ENCODE measurements at places on chromosomes 6 and 20. TPM values are rescaled to one million over a fixed set of nuclear protein-coding genes. Genes with fewer than 3 reads are reported as not detected.

Gene MCHR2
- 8.5 TPM for total RNA-seq

Gene PRDM13
- total RNA-seq, result not detected

Gene OOEP
- not detected for total RNA-seq

Gene TCF21
- total RNA-seq, result not detected

Gene DUSP15
- total RNA-seq, result 6.6 TPM

Gene SUMO4
- total RNA-seq, result 19.4 TPM

Gene EGFL8
- 5.9 TPM for total RNA-seq

Gene TRPC4AP
- total RNA-seq, result 70.1 TPM

Gene TAF4
- 23.5 TPM for total RNA-seq

Gene CFAP61
- total RNA-seq, result 3.1 TPM

Gene CCM2L
- 2.8 TPM for total RNA-seq

Gene ENTPD6
- 69.5 TPM for total RNA-seq

Gene LINC00237
- 2.8 TPM for total RNA-seq

Gene SLC4A11
- not detected for total RNA-seq

Gene MLN
- total RNA-seq, result not detected

Gene SEMG2
- total RNA-seq, result not detected

Gene DNAH8
- total RNA-seq, result under 0.01 TPM

Gene RSPO3
- 23.5 TPM for total RNA-seq

Gene ZC2HC1B
- total RNA-seq, result not detected

Gene SOX12
- 18.2 TPM for total RNA-seq

Gene NKX2-2
- total RNA-seq, result 0.31 TPM

Gene FHL5
- total RNA-seq, result 0.63 TPM

Gene KCNB1
- 14.4 TPM for total RNA-seq

Gene CDK19
- 78.9 TPM for total RNA-seq

Gene TCP11
- 0.63 TPM for total RNA-seq

Gene MATN4
- total RNA-seq, result not detected

Gene UST
- 29.4 TPM for total RNA-seq

Gene RNF182
- total RNA-seq, result 71.1 TPM

Gene FGD2
- total RNA-seq, result 2.2 TPM

Gene CLIC5
- total RNA-seq, result 1.9 TPM

Gene GTSF1L
- total RNA-seq, result not detected

Gene GCLC
- 21.0 TPM for total RNA-seq

Gene TSPO2
- total RNA-seq, result not detected

Gene FOXA2
- not detected for total RNA-seq

Gene SOX4
- total RNA-seq, result 272 TPM

Gene TMEM239
- total RNA-seq, result not detected

Gene C20orf144
- total RNA-seq, result 0.31 TPM

Gene NPBWR2
- not detected for total RNA-seq

Gene THBD
- 0.63 TPM for total RNA-seq

Gene MYLK4
- total RNA-seq, result under 0.01 TPM

Gene UNC93A
- not detected for total RNA-seq

Gene DNAJC5
- total RNA-seq, result 80.4 TPM

Gene CYP21A2
- total RNA-seq, result not detected

Gene RFX6
- not detected for total RNA-seq

Gene ESR1
- under 0.01 TPM for total RNA-seq

Gene FOXS1
- not detected for total RNA-seq

Gene LGSN
- total RNA-seq, result 0.63 TPM
